Natural killer cell treated with Interleukin-12 subunit alpha and Interleukin-12 subunit beta and Interleukin-15 and Interleukin-18, amount 100 ng/mL, for 72 hours (primary cell): ENCODE measurements at places on chromosomes 5 and 9. TPM values are rescaled to one million over a fixed set of nuclear protein-coding genes. Genes with fewer than 3 reads are reported as not detected.

CCNI2 gene
- total RNA-seq: 1.1 TPM

STPG3 gene
- total RNA-seq: not detected

EIF4E1B gene
- not detected for total RNA-seq

KIF2A gene
- 201 TPM for total RNA-seq

DMRT3 gene
- total RNA-seq: not detected

PCDHA11 gene
- not detected for total RNA-seq

MARCOL gene
- not detected for total RNA-seq

IL17B gene
- total RNA-seq: not detected

MOB3B gene
- total RNA-seq: 0.11 TPM

GRXCR2 gene
- not detected for total RNA-seq

OR2V1 gene
- total RNA-seq: not detected

PTGES gene
- total RNA-seq: not detected

DNAH5 gene
- not detected for total RNA-seq

CDKN2B-AS1 gene
- total RNA-seq: 2.0 TPM

STKLD1 gene
- not detected for total RNA-seq

TMEM171 gene
- 0.62 TPM for total RNA-seq
